NCI-H774 (cell line): ENCODE measurements at places on chromosomes 5 and 9.

GRCh38 chr9:12735665-12736064, 39.2 kb upstream of the LURAP1L start:
- DNase-seq, result peak; percentile 81

DNA sequence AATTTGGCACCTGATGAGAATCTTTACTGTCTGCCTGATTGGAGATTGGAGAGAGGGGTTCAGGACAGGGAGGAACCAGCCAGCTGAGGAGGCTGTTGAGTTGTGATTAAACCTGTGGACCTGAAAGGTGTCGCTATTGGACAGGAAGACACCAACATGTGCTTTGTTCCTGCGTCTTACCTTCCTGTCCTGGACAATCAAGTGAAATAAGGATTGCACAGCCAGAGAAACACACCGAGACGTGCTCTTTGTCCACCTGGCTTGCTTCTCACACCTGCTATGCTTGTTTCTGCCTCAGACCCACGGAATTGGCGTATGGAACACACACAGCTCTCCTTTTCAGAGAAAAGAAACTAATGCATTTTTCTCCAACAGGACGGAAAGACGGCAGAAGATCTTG, 57.7 kb upstream of the CTSL start:
- DNase-seq, result no peak

DNA sequence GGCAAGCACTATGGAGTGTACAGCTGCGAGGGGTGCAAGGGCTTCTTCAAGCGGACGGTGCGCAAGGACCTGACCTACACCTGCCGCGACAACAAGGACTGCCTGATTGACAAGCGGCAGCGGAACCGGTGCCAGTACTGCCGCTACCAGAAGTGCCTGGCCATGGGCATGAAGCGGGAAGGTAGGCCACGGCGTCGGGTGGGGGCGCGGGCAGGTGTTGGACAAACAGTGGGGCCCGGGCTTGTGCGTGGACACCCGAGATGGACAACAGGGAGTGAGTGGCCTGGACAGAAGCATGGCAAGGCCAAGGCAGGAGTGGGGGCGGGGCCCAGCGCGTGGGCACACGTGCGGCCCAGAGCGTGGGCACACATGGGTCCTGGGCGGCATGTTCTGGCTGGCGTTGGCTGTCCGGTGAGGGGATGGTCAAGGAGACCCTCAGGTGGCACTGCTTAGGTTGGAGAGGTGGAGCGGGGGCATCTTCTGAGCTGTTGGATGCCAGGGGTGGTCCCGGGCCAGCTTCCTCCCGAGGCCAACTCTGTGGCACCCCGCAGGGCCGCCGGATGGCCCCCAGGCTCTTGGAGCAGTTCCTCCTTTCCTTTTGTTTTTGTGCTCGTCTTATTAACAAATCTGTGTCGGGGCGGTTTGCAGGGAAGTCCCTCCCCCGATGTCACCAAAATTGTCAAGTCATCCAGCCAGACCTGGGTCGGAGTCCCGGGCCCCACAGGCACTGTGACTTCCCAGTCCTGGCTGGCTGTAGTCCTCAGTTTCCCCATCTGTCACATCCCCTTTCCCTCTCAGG, 82.9 kb downstream of the RXRA start:
- DNase-seq, result no peak

GRCh38 chr5:171355302-171355724, 32.3 kb upstream of the NPM1 start:
- DNase-seq, result no peak

- DNase-seq, result no peak
These were observed 8.1 kb upstream of the PRR16 start for GRCh38 chr5:120456006-120456405.

- no peak for DNase-seq
These were observed 1.8 kb upstream of the EGR1 start for GRCh38 chr5:138463419-138464007.

DNA sequence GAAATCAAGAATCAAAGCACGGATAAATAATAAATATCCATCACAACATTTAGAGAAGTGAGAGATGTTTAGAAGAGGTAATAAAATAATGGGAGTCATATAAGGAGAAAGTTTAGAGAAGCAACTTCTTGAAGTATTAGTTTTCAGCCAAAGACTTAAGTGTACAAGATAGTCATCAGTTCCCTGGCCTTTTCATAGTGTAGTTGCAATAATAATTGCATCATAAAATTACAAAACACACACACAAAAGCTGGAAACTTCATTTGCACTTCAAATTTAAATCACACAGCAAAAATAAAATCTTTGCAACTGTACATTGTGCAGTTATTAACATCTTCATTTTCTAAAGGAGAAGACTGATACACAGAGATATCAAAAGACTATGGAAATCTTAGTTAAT, 319.1 kb upstream of the RGMB start:
- no peak for DNase-seq

DNA sequence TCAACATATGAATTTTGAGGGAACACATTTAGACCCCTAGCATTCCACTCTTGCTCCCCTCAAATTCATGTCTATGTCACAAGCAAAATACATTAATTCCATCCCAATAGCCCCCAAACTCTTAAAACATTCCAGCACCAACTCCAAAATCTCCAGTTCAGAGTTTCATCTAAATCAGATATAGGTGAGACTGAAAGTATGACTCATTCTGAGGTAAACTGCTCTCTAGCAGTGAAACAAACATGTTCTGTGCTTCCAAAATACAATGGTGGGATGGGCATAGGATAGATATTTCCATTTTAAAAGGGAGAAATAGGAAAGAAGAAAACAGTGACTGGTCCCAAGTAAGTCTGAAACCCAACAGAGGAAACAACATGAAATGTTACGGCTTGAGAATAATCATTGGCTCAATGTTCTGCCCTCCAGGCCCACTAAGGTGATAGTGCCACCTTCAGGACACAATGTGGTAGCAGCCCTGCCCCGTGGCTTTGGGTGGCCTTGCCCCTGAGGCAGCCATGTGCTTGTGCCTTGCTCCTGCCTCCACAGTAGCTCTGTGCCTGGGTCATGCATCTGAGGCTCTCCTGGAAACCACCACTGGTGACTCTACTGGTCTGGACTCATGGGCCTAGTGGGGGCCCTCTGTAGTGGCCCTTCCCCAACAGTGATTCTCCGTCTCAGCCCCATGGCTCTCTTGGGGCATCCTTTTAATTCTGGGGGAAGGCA, 36.4 kb upstream of the IPPK start:
- no peak for DNase-seq

GRCh38 chr9:27203783-27204182, 93.2 kb downstream of the EQTN start:
- DNase-seq, result no peak

GRCh38 chr5:58794875-58795274, 212.0 kb downstream of the RAB3C start:
- DNase-seq, result no peak

GRCh38 chr9:107975426-107976010, 485.9 kb upstream of the KLF4 start:
- no peak for DNase-seq

DNA sequence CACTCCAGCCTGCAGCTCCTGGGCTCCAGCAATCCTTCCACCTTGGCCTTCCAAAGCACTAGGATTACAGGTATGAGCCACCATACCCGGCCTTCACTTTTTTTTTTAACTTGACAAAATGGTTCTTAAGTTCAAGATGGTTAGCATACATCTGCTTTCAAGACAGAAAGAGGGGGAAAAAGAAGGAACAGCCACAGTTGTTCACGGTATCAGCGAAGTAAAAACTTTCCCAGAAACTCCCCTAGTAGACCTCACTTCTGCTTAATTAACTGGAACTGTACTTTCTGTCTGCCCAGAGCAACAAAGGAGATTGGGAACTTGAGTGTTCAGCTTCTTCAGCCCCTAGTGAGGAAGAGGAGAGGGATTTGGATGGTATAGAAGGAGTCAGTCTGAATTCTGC, 116.7 kb downstream of the UGCG start:
- no peak for DNase-seq

GRCh38 chr5:98714710-98715288, 58.7 kb upstream of the RGMB start:
- DNase-seq, result no peak

DNA sequence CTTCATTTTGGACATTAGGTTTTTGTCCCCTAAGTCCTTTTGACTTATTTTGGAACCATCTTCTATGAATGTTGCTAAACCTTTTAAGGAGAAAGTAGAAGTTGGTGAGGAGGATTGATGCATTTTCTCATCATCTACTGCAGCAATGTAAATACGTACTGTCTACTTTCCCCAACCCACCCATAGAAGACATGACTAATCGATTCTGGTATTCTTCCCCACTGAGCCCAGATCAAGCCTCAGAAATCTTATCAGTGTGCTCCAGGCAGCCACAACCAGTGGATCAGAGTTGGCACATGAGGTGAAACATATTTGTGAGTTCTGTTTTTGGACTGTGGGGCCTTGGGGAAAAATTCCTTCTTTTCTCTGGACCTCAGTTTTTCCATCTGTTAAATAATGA, 57.7 kb downstream of the FGF18 start:
- DNase-seq, result no peak

- DNase-seq, result no peak
These were observed 60.0 kb upstream of the CARTPT start for GRCh38 chr5:71658916-71659662.

DNA sequence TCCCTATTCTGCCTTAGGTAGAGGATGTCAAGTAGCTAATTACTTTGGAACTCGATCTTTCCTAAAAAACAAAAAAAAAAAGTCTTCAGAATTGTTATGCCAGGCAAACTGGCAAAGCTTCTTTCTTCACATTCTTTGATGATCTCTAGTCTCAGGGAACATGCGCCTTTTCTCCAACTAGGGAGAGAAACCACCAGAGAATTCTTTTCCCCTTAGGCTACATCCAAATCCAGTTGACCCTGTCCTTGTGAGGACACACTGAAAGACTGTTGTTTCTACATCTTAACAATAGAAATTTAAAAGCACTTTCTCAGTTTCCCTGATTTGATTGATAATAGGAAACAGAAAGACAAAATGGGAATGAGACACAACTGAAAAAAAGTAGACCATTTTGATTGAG, 94.7 kb upstream of the ITGA2 start:
- no peak for DNase-seq

GRCh38 chr5:68406767-68407241, 191.2 kb downstream of the PIK3R1 start:
- DNase-seq, result peak; percentile 21

DNA sequence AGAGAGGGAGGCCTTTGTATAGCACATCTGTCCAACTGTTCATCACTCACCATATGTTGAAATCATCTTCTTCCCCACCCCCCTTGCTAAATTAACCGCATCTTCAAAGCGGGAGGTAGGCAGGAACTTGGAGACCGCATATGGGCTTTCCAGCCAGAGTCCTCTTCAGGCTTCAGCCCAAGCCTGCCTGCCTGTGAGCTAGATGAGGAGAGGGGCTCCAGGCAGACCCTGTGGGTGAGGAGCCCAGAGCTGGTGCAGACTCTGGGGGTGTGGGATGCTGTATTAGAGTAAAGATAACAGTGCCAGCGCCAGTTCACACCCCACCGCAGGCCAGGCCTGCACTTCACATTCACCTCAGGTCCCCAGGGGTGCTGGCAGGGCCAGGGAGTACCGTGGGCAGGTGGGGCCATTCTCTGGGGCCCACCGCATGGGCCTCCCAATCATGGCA, 16.2 kb downstream of the PRRC2B start:
- DNase-seq, result no peak

GRCh38 chr5:128403333-128403732, 134.7 kb downstream of the FBN2 start:
- DNase-seq, result peak; percentile 30

DNA sequence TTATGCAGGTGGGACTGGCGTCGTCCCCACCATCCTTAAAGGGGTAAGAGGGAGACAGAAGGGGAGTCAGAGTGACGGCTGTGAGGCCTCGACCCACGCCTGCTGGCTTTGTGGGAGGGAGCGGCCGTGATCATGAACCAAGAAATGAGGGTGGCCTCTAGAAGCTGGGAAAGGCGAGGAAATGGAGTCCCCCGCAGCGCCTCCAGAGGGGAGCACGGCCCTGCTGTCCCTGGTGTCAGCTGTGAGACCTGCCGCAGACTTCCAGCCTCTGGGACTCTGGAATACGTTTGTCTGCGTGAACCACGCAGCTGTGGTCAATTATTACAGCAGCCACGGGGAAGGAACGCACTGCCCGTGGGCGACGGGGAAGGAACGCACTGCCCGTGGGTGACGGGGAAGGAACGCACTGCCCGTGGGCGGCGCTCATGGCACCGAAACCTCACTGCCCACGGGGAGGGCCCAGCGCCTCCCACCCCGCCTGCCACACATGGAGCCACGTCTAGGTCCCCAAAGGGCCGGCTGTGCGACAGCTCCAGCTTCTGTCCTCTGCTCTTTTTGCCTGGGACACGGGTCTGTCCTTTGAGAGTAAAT, 108.8 kb upstream of the RAPGEF1 start:
- no peak for DNase-seq

GRCh38 chr5:87650284-87650683, 237.6 kb upstream of the CCNH start:
- DNase-seq, result no peak

GRCh38 chr5:59117320-59117719, 534.4 kb downstream of the RAB3C start:
- DNase-seq, result no peak

DNA sequence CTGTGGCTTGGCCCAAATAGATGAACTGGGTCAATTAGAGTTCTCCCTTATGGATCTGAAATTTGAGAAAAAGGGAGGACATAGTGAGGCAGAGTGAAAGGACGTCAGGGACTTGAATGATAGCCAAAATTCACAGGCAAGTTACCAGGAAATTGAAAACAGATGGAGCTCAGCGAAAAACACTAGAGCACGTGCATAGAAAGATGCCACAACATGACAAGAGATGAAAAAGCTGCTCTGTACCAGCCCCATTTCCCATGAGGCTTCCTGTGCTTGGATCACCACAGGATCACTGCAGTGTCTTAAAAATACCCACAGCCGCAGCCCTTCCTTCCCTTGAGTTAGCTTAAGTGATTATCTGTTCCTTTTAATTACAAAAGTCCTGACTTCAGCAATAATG, 39.0 kb upstream of the HOMER1 start:
- DNase-seq, result no peak

GRCh38 chr9:16593746-16594145, 276.7 kb downstream of the BNC2 start:
- DNase-seq, result no peak

GRCh38 chr5:178067755-178068154, 45.6 kb upstream of the N4BP3 start:
- DNase-seq, result no peak

DNA sequence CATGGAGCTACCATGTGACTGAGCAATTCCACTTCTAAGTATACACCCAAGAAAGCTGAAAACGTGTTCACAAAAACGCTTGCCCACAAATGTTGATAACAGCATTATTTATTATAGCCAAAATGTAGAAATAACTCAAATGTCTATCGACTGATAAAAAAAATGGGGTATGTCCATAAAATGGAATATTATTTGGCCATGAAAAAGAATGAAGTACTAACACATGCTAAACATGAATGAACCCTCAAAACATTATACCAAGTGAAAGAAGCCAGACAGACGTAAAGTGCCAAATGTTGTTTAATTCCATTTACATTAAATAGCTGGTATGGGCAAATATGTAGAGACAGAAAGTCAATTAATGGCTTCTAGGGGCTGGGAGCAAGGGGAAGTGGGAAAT, 184.9 kb upstream of the IRX2 start:
- DNase-seq, result no peak

DNA sequence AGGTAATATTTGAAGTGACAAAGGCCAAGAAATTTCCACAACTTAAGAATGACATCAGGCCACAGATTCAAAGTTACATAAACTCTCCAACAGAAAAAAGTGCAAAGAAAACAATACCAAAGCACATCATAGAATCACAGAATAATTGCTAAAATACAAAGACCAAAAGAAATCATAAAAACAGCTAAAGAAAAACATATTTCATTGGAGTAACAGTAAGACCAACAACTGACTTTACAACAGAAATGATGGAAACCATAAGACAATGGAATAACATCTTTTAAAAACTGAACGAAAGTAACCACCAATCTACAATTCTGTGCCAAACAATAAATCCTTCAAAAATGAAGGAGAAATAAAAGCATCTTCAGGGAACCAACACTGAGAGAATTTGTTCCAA, 38.3 kb downstream of the ZDHHC21 start:
- DNase-seq, result no peak
